ENCODE measurements at places on chromosomes 16 and 17. TPM values are rescaled to one million over a fixed set of nuclear protein-coding genes. Genes with fewer than 3 reads are reported as not detected.

The ALDH3A1 gene
- total RNA-seq = 10.4 TPM

The C1QTNF8 gene
- not detected for total RNA-seq

The RASL10B gene
- 0.97 TPM for total RNA-seq

The TBC1D28 gene
- total RNA-seq = not detected

The SLC22A31 gene
- total RNA-seq = not detected

The HS3ST3A1 gene
- total RNA-seq = 40.1 TPM

The CCL14 gene
- total RNA-seq = not detected

The KRT31 gene
- not detected for total RNA-seq

The PDIA2 gene
- total RNA-seq = not detected

The ABCC12 gene
- 0.16 TPM for total RNA-seq

The NPIPB4 gene
- 56.1 TPM for total RNA-seq
